Thymus (tissue), 14 donors: ENCODE measurements at places on chromosomes 2 and 18.
A peak's percentile ranks its signal among the peaks of the same experiment; 100 is the strongest.

DNA sequence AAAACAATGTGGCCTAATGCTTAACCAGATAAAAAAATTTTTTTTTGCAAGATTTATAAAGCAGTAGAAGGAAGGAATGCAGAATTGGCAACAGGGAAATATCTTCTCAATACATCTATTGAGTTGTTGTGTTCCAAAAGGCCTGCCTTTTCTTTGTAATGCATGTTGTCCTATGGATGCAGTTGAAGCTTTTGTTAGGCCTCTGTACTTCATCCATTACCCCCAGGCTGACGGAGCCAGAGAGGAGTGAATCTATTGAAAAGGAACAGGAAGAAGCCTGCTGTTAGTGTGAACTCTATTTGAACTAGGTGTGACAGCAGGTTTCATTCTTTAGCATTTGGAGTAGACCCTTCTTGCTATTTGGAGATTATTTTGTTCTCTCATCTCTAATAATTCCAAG, 56.5 kb downstream of the MTX2 start:
- no peak for DNase-seq

DNA sequence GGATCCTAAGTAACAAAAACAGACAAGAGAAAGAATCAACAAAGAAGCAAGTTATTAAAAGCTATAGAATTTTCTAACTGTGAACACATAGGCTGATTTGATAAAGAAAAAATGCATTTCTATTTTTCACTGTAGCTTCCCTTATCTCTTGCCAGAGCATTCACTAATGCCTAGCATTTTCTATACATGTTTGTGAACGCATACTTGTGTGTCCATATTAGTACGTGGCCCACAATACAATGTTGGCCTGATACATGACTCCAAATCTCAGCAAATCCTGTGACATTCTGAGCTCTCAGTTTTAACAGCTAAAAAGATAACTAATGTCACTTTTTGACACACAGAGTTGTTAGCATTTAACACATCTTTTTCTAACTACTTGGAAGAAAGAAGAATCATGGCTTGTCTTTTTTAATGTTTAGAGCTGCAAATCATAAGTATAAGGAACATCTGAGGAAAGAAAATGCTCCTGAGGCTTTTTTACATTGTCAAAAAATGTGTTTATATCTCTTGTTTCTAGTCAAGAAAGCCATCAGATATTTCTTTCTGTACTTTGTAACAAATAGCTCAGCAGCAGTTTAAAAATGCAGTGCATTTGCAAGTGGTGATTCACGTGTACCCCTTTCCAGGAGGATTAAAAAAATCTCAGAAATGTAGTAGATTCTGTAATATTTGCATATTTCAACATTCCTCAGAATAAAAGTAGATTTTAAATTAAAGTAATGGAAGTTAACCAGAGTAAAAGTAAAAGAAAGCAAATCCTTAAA, 1646.8 kb upstream of the TMEFF2 start:
- DNase-seq = no peak

DNA sequence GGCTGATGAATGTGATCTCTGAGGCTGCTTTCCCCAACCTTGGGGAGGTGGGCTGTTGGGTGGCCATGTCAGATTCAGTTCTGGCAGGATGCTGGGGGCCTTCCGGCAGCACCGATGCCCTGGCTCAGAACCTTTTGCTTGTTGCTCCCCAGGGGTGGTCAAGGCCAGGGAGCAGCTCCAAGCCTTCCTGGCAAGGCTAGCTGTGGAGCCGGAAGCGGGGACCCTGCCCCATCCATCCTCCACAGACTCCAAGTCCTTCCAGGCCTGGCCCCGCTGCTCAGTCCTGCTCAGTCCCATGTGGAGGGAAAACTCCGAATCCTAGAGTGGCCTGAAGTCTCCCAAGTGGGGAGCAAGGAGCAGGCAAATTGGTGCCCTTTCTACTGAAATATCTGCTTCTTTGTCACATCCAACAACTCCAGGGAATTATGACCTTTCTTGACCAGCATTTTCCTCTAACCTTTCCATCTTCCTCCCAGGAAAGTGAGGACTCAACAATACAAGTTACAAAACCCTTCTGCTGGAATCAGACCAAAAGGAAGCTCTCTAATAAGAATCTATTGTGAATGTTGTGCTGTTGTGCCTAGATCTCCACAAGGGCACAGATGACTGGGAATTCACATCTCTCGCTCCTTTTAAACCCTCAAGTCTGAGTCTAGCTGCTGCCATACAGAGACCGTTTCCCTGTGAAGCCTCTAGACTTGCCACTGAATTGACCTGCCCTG, 134.0 kb downstream of the MCFD2 start:
- no peak for DNase-seq

GRCh38 chr2:38702413-38702812, 36.5 kb downstream of the GALM start:
- DNase-seq = no peak

- DNase-seq = no peak
Measured at GRCh38 chr2:241555711-241556110, 2.8 kb upstream of the BOK start.

DNA sequence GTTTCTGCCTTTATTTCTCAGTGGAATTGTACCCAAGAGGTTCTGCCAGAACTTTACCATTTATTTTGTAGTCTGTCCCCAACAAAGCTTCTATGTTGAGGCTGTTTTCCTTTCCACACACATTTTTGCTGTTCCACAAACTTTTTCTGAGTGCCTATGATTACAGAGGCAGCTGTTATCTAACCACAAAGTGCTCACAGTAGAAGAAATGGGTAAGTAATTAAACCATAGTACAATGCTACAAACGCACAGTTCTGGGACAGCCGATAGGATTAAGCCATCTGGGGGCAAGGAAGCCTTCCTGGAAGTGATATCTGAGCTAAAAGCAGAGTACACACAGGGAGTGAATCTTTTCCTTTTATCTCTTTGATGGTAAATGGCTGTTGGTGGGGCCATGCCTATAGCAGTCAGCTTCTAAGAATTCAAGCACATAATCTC, 3.9 kb upstream of the MGAT4A start:
- no peak for DNase-seq

- DNase-seq = no peak
Measured at GRCh38 chr2:46379213-46380037, 82.2 kb downstream of the EPAS1 start.

DNA sequence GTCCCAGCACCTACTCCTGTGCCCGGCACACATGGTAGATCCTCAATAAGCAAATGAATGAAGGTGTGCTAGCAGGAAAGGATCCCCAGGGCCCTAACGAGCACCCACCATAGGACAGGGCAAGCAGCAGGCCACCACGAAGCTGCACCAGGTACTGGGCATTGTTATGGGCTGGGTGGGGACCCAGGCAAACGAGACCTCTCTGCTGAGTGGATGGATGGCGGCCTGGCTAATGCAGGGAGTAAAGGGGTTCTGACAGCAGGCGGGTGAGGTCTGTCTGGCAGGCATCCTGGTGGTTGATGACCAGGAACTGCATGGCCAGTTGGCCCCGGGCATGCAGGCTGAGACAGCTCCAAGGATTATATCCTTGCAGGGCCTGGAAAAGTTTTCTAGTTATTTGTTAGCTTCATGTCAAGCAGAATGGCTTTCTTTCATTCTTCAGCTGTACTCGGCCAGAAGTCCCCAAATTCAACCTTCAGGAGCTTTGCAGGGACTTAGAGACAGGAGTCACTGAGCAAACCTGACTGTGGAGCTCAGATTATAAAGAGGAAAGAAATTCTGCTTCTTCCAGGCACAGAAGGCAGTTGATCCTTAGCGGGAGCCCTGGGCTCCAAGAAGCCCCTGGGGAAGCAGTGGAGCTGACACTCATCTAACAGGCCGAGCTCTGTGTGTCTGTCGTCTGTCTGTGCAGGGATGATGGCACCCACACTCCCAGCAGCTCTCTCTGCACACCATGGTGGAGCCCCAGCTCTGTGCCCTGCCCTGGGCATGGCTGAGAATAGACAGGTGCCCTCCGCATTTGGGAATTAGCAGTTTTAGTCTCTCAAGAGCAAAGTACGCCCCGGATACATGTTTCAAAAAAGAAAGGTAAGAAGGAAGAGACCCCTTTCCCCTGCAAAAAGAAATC, 51.2 kb downstream of the SDC1 start:
- no peak for DNase-seq

DNA sequence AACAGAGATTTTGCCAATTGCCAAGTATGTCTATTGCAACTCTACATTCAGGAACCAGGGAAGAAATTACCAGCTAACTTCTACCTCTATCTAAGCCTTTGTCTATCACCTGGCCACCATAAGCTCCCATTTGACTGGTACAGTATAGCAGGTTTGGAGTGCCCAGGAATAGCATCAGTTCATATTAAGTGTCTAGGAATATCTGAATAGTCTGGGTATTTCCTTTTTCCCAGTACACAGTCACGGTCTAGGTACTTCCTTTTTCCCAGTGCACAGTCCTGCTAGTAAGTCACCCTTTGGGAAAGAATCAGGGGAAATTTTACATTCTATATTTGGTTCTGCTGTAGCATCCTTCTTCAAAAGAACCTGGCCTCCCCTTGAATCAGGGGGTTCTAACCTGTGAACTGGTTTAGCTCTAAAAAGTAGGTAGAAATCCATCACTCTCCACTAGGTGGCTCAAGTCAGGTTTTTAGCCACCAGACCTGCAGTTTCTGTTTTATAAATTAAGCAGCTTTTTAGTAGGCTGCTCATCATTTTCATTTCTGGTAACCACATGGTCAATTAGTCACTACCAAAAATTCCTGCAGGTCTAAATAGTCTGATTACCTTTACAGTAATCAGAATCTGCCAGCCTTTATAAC, 49.3 kb upstream of the DNAJC10 start:
- peak; percentile 43 for DNase-seq

GRCh38 chr2:178392215-178392614, 58.8 kb downstream of the PRKRA start:
- no peak for DNase-seq

DNA sequence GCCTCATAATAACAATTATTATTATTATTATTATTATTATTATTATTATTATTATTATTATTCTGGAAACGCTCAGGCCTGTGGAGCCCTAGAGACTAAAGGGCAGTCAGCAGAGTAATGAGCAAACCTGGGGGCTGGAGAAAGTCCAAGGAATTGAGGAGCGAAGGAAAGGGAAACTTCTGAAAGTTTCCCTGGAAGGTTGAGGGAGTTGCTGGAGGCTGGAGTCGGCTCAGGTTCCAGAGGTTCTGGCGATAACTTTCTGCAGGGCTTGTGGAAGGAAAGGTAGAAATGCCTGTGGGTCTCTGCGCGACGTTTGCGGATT, 9.2 kb downstream of the POU3F3 start:
- no peak for DNase-seq

- DNase-seq = no peak
Measured at GRCh38 chr2:68043695-68044094, 19.1 kb downstream of the C1D start.

GRCh38 chr2:30298302-30298701, 67.0 kb downstream of the LBH start:
- DNase-seq = no peak

GRCh38 chr18:70366174-70366573, 77.3 kb downstream of the SOCS6 start:
- no peak for DNase-seq

- no peak for DNase-seq
Measured at GRCh38 chr2:212873256-212873655, 278.2 kb downstream of the IKZF2 start.

DNA sequence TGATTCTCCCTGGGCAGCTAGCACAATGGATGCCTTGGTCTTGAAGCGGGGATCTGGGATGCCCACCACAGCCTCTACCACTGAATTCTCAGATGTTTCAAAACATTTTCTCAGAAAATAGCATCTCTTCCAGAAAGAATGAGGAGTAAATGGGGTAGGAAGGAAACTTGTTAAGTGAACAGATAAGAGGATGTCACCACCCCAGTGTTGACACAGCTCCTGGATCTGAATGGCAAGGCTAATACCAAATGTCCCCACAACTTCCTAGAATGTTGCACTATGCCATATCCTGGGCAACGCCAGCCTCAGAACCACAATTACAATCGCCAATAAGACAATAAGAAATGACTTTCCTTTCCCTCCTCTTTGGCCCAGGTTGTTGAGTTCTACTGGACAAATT, 177.2 kb downstream of the BCL11A start:
- DNase-seq = no peak

- DNase-seq = no peak
Measured at GRCh38 chr2:200383380-200384110, 77.1 kb downstream of the SPATS2L start.

GRCh38 chr2:240451791-240452461, 16.5 kb downstream of the GPC1 start:
- DNase-seq = no peak

GRCh38 chr18:64032312-64032711, 62.4 kb downstream of the SERPINB8 start:
- no peak for DNase-seq

- no peak for DNase-seq
Measured at GRCh38 chr2:85785871-85786270, 32.1 kb downstream of the ATOH8 start.

GRCh38 chr2:54660752-54661151, 62.7 kb upstream of the EML6 start:
- DNase-seq = no peak

DNA sequence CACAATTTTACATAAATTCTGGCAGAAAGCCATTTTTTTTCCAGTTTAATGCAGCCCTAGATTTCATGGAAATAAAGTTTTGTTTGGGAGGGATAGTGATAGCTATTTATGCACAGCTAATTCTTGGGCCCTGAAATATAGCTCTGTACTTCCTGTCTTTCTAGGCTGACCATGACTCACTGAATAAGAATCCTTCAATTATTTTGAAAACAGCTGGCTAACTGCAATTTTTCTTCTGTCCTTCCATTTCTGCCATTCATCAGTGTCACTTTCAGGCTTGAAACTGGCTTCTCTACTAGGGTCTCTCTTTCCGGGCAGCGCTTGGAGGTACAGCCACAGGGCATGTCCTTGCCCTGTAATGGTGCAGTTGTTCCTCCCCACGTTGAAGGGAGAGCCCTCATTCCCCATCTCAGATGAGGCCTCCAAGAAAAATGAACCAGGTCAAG, 97.1 kb upstream of the TMEM178A start:
- no peak for DNase-seq

DNA sequence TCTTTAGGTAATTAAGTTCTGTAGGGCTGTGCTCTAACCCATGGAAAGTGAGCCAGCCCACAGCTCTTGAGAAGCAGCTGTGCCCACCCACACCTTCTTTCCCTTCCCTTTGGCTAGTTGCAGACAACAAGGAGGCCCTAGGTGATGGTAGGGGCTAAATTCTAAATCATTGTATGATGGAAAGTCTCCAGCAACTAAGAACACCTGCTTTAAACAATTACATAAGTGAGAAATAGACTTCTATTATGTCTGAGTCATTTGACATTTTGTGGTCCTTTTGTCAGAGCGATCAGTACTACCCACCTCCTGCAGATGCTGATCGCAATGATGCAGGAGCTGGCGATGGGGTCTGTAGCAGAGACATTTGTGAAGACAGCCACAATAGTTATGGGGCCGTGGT, 79.6 kb downstream of the TEX51 start:
- DNase-seq = no peak

DNA sequence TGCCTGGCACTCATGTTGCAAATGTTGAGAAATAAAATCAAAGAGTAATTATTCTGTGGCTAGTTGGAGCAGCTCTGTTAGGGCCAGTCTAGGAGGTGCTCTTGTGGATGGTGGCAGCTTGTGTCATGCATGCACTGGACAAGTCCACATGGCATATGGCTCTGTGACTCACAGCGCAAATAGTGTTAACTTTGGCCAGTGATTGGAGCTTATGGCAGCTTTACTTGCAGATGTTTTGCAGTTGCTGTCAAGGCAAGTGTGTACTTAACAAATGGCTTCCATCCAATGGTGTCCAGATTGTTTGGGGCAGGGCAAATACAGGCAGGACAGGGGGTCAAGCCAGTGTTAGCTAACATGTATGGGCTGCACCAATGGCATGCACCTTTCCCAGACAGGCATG, 26.1 kb upstream of the TMX3 start:
- no peak for DNase-seq

GRCh38 chr18:79199691-79200374, 130.6 kb downstream of the ATP9B start:
- DNase-seq = no peak
